KG1 (cell line): ENCODE measurements at places on chromosomes 7 and 10.

DNA sequence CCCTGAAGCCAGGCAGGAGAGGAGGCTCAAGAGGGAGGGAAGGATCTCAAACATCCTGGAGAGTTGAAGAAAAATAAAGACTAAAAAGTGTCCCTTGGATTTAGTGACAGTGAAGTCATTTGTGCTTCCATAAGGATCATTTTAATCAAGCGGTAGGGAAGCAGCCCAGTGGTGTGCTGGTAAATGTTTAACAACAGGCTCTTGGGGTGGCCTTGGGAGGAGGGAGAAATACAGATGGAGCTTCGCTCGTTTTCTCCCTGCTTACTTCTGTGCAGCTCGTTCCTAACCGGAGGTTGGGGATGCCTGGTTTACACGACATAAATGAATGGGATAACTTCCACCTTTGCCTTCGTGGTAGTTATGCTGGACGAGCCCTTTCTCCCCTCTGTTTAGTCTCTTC lies 140.0 kb downstream of the CAMK1D start:
- no peak for DNase-seq

GRCh38 chr10:59508296-59508695 lies 145.9 kb upstream of the FAM13C start:
- no peak for DNase-seq

- no peak for DNase-seq
Observed at GRCh38 chr7:137443616-137444015, 100.1 kb upstream of the PTN start.

DNA sequence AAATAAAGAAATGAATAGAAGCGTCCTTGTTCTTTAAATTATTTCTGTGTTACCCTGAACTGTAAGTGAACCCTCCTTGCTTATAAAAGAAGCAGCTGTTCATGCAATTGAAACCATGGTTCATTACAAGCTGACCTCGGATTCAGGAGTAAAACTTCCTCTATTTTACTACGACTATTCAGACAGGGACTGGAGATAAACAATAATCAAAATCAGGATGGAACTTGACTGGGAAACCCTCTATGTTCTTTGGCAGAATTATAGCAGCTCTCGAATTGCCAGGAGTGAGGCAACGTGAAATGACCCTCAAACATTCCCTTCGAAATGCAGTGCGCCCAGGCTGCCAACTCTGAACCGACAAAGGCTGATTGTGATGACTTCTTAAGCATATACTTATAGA lies 172.1 kb downstream of the CYP26A1 start:
- DNase-seq, result no peak

- DNase-seq, result no peak
Observed at GRCh38 chr10:6231146-6231545, 28.4 kb downstream of the PFKFB3 start.

GRCh38 chr7:47392241-47392759 lies 189.6 kb downstream of the TNS3 start:
- no peak for DNase-seq

GRCh38 chr7:104950754-104951153 lies 63.3 kb upstream of the KMT2E start:
- DNase-seq, result no peak

GRCh38 chr7:131897016-131897789 lies 340.8 kb upstream of the PODXL start:
- DNase-seq, result no peak

GRCh38 chr10:12351447-12351846 lies 2.1 kb downstream of the CAMK1D start:
- DNase-seq, result no peak

DNA sequence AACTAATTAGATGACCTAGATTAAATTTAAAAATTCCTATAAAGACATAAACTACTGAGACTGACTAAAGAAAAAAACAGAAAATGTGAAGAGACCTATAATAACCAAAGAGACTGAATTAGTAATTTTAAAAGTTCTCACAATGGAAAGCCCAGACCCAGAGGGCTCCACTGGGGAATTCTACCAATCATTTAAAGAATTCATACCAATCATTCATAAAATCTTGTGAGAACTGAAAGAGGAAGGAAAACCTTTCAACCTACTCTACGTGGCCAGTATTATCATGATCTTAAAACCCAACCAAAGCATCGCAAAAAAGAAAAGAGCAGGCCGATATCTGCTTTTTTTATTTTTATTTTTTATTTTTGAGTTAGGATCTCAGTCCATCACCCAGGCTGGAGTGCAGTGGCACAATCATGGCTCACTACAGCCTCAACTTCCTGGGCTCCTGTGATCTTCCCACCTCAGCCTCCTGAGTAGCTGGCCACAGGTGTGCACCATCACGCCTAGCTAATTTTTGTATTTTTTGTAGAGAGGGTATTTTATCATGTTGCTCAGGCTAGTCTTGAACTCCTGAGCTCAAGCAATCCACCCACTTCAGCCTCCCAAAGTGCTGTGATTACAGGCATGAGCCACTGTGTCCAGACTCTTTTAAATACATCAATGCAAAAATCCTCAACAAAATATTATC lies 48.6 kb downstream of the DGKI start:
- no peak for DNase-seq

DNA sequence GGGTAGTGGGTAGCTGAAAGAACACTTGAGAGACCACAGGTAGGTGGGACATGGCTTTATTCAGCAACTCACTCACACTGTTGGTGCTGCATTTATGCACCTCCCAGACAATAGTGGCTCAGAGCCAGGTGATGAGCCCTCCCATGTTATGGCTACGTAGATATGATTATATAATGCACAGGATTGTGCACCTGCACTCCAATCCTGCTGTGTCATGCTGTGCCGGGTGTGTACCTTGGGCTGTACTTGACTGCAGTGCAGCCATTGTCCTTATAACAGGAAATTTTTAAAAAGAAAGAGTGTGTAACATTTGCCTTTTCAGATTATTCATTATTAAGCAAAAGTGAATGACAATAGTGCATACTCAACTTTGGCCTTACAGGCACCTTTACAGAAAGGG lies 366.1 kb upstream of the BMPER start:
- DNase-seq, result no peak

DNA sequence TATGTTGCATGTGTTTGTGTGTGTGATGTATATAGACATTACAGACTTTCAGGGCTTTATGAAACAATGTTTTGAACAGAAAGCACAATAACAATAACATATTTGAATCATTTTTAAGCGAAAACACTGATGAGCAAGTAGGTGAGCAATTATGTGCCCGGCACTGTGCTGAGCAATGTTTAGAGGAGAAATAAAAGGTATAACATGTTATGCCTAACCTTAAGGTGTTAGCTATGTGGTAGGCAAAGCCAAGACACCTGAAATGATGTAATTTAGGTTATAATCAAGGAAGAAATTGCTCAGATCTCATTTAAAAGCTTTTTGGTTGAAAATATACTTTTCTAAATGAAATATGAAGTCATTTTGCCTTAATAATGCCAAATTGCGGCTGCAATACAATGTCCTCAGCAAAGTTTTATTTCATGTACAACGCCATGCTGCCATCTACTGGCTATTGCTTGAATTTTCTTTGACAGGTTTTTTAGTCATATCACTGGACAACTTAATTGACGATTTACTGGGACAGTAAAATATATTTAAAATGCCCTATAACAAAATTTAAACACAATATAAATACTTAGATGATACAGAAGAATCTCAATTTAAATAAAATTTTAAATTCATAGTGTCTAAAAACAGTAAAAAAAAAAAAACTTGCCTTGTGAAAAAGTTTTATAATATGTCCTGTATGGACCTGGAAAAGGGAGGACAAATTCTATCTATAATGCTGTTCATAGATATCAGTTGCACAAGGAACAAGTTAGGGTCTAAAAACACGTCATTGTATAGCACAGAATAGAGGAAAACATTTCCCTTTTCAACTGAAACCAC lies 131.1 kb upstream of the CDK1 start:
- peak; percentile 44 for DNase-seq

DNA sequence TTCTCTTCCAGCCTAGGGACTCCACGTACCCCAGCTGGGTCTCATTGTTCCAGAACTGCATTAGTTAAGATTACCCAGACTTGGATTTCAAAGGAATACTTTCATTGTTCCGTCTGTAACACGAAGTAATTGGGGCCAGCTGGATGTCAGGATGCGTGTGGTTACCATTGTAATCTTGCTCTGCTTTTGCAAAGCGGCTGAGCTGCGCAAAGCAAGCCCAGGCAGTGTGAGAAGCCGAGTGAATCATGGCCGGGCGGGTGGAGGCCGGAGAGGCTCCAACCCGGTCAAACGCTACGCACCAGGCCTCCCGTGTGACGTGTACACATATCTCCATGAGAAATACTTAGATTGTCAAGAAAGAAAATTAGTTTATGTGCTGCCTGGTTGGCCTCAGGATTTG lies 21.0 kb downstream of the LRRC17 start:
- DNase-seq, result no peak

- DNase-seq, result no peak
Observed at GRCh38 chr10:80535671-80536360, 1.9 kb upstream of the SH2D4B start.

GRCh38 chr7:46007990-46008643 lies 87.0 kb upstream of the IGFBP3 start:
- no peak for DNase-seq

DNA sequence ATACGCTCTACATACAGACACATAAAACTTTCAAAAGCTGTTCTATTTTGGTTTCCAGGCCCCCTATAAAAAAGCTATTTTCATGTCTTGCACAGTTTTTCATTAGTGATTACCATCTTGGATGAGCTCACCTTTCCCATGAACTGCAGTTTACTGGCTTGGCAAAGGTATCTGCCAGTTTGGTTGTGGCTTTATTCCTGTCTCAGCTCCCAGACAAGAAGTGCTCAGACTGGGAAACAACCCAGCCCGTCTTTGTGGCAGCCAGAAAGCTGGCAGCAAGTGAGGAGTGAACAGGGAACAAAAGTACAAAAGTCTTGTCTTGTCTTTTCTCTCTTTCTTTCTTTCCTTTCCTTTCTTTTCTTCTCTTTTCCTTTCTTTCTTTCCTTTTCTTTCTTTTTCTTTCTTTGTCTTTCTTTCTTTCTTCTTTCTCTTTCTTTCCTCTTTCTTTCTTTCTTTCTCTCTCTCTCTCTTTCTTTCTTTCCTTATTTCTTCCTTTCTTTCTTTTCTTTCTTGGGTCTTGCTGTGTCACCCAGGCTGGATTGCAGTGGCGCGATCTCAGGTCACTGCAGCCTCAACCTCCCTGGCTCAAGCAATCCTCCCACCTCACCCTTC lies 138.8 kb downstream of the CFAP58 start:
- DNase-seq, result no peak

DNA sequence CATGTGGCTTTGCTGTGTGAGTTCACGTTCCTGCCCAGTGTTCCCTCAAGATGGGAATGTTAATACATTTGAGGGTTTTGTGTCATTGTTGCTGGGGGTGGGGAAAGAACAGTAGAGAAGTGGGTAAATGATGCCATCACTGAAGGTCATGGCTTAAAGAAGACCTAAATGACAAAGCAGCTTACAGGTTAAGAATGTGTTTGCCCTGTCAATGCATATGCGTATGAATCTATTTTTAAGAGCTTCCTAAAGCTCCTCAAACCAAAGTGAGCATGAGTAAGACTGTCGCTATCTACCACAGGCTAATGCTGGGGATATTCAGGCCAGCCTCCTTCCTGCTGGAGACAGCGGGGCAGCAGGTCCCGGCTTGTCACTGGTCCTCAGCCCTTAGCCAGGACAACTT lies 162.9 kb downstream of the CREB5 start:
- DNase-seq, result no peak

GRCh38 chr7:129144834-129145668 lies 544 bp downstream of the TSPAN33 start:
- DNase-seq, result no peak

- no peak for DNase-seq
Observed at GRCh38 chr7:80520199-80520598, 8.3 kb upstream of the GNAT3 start.

- no peak for DNase-seq
Observed at GRCh38 chr7:148871551-148871950, 12.5 kb downstream of the EZH2 start.

- no peak for DNase-seq
Observed at GRCh38 chr10:78820007-78820362, 248.8 kb upstream of the ZMIZ1 start.

DNA sequence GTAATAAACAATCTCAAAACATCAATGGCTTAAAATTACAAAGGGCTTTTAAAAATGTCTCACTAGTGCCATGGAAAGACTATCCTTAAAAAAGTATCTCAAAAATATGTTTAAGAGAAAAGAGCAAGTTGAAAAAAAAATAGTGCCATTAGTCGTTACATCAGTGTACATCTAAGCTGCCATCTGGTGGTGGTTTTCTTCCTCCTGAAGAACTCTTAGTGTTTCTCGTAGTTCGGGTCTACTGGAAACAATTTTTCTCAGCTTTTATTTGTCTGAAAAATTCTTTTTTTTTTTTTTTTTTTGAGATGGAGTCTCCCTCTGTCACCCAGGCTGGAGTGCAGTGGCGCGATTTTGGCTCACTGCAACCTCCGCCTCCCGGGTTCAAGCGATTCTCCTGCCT lies 5.9 kb upstream of the GARIN1A start:
- no peak for DNase-seq

DNA sequence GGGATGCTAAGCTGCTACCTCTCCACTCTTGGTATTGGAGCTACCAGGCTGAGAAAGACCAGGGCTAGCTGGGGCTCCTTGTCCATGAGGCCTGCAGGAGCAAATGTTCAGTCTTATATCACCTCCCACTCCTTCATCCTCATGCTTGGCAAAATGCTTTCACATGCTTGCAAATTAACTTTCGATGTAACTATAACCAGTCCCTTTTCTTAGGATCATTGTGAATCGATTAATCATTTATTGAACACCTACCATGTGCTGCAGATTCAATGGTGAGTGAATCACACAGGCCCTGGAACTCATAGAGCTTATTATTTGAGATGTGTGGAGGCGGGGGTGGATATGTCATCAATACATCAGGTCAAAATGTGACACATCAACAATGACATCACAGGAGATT lies 138.6 kb downstream of the EMX2 start:
- no peak for DNase-seq

DNA sequence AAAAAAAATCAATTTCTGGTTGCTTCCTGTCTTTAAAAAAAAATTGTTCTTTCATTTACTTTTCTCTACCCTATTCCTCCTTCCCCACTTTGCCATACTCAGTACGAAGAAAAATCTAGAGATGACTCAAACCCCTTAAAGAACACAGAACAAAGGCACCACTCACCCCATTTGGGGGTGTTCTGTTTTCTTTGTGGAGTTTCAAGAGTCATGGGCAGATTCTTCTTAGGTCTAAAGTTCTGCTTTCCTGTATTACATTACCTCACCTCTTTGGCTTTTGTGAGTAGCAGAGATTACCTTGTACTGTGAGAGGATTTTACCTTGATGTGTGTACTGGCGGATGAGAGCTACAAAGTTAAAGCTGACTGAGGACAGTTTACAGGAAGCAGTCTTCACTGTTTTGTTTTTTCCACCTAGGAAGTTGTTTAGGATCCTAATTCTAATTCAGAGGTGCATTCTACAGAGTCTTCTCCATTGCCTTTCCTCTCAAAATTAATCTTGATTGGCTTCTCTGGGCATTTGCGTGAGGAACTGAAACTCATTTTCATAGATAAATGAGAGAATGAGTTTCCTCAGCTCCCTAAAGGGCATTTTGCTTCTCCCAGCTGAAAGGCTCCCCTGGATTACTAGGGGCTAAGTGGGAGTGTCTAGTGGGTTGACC lies 20.7 kb downstream of the AVL9 start:
- DNase-seq, result no peak

GRCh38 chr10:81704596-81704995 lies 170.4 kb upstream of the NRG3 start:
- no peak for DNase-seq

- no peak for DNase-seq
Observed at GRCh38 chr7:92916770-92917224, 80.4 kb upstream of the CDK6 start.

GRCh38 chr10:62224606-62225005 lies 44.0 kb downstream of the RTKN2 start:
- no peak for DNase-seq
